AG09309 (cell line): ENCODE measurements at places on chromosomes 2 and 18.

DNA sequence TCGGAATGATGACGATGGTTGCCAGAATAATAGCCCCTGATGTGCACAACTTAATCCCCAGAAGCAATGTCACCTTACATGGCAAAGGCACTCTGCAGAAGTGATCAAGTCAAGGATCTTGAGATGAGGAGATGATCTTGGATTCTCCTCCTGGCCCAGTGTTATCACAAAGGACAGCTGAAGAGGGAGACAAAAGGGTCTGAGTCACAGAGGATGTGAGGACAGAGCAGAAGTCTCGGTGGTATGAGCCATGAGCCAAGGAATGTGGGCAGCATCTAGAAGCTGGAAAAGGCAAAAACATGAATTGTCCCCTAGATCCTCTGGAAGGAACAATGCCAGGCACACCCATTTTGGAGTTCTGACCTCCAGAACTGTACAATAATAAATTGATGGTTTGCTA lies 358.5 kb downstream of the MYCN start:
- DNase-seq: no peak

GRCh38 chr2:38353402-38353801 lies 23.7 kb downstream of the ATL2 start:
- DNase-seq: no peak

GRCh38 chr2:119485336-119486110 lies 38.8 kb downstream of the SCTR start:
- no peak for DNase-seq

DNA sequence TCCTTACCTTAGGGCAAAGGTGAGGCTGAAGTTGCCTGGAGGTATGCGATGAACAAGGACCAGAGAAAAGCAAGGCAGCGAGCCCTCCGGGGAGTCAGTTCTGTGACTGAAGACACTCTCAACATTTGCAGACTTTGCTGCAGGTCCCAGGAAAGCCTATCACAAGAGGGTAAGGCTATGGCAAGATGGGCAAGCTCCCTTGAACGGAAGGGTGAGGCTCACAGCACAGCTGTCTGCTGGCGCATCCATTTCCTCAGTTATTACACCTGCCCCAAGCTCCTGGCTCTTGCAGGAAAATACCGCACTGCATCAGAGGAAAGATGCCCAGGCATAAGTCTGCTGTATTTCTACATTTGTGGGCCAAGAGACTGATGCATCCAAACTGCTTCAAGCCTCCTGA lies 141.4 kb downstream of the BCL11A start:
- DNase-seq: no peak
